ENCODE measurements at places on chromosomes 3 and 15.

- no peak for DNase-seq
These were observed 487.1 kb downstream of the PLOD2 start for GRCh38 chr3:145673838-145674237.

- no peak for DNase-seq
These were observed 951 bp downstream of the FOXL2 start for GRCh38 chr3:138945709-138946662.

GRCh38 chr3:14175383-14176037 lies 2.9 kb downstream of the XPC start:
- no peak for DNase-seq

- no peak for DNase-seq
These were observed 74.8 kb upstream of the P2RY1 start for GRCh38 chr3:152760024-152760563.

GRCh38 chr3:123656274-123656673 lies 71.4 kb upstream of the HACD2 start:
- no peak for DNase-seq

GRCh38 chr15:96851613-96852012 lies 521.1 kb downstream of the NR2F2 start:
- DNase-seq, result no peak

GRCh38 chr3:8769088-8769822 lies at the start of gene OXTR:
Gene OXTR, minus strand, starts transcription at chr3:8769613. Its CDS starts 1,426 bp downstream, at chr3:8768187.
- peak; percentile 55 for DNase-seq

- DNase-seq, result no peak
These were observed 57.4 kb upstream of the GADL1 start for GRCh38 chr3:30951826-30952225.

DNA sequence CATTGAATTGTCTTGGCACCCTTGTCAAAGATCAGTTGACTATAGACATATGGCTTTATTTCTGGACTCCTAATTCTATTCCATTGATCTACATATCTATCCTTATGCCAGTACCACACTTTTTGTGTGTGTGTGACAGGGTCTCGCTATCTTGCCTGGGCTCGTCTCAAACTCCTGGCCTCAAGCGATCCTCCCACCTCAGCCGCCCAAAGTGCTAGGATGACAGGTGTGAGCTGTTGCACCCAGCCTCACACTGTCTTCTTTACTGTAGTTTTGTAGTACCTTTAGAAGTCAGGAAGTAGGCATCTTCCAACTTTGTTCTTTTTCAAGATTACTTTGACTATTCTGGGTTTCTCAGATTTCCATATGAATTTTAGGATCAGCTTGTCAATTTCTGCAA lies 24.3 kb downstream of the CDAN1 start:
- no peak for DNase-seq

GRCh38 chr3:38645601-38646000 lies 3.9 kb downstream of the SCN5A start:
- DNase-seq, result no peak

- DNase-seq, result no peak
These were observed 5.3 kb downstream of the EIF2B5 start for GRCh38 chr3:184140436-184140835.

DNA sequence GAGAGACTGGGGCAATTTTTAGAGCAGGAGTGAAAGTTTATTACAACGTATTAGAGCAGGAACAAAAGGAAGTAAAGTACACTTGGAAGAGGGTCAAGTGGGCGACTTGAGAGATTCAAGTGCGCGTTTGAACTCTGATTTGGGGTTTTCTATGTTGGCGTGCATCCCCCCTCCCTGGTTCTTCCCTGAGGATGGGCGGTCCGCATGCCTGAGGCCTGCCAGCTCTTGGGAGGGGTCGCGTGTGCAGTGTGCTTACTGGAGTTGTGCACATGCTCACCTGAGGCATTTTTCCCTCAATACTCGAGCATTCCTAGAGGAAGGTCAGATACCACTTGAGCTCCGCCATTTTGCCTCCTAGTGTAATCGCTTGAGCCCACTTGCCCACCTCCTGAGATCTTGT lies 10.4 kb upstream of the CHAC1 start:
- no peak for DNase-seq

DNA sequence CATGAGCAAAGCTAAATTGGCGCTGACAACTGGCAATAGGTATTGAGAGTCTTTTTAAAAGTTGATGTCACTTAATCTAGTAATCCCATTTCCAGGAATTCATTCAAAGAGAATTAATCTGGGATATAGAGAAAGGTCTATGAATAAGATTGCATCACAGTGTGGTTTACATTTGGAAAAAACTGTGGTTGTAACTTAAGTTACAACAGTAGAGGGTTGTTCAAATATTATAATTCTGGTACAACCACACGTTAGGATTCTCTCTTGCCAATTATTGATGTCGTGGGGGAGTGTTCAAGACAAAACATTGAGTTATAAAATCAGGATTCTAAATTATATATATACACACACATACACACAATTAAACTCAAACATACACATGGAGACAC lies 79.8 kb downstream of the LIPC start:
- DNase-seq, result no peak

- DNase-seq, result no peak
These were observed 9.7 kb downstream of the TPM1 start for GRCh38 chr15:63052077-63052841.

DNA sequence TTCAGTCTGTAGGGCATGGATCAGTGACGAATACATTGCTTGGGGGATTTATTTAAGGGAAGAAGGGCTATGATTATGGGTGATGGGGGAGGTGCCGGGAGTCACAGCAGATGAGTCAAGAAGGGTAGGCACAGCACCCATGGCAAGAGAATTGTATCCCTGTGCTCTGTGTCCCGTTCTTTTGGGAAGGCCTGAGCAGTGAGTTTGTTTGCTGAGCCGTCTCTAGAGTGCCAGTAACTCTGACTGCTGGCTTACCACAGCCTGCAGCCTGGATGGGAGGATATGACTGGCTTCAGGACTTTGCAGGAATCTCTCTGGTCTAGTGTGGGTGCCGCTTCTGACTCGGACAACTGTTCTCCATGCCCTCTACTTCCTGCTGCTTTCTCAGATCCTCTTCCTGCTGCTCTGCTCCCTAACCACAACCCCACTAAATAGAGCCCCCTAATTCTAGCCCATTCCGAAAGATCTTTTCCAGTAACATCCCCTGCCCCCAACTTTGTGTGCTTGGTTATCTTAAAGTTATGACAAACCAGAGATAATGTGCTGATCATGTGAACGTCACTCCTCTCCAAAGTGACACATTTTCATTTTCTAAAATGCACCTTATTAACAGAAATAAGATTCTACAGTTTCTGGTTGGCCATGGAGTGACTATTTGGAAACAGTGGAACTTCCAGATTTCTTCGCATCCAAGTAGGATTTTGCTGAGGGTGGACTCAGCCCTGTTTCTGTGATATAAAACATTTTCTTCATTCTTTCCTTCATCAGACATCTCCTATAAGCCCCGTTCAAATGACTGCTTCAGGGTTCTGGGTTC lies 239.0 kb downstream of the SLCO3A1 start:
- no peak for DNase-seq

DNA sequence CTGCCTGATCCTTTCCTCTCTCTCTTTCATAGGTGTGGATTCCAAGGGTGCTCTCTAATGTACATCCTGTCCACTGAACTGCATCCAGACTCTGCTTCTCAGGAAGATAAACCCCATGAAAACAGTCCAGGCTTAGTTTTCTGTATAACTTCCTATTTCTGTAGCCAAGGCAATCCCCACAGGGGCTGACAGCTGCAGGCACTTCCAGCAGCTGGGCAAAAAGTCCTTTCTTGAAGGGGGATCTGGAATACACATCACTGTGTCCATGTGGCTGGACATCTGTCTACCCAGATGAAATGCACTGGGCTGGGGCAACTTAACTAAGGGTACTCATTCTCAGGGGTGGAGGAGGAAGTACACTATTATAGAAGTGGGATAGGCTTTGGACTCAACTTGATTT lies 72.2 kb downstream of the NR1D2 start:
- no peak for DNase-seq

DNA sequence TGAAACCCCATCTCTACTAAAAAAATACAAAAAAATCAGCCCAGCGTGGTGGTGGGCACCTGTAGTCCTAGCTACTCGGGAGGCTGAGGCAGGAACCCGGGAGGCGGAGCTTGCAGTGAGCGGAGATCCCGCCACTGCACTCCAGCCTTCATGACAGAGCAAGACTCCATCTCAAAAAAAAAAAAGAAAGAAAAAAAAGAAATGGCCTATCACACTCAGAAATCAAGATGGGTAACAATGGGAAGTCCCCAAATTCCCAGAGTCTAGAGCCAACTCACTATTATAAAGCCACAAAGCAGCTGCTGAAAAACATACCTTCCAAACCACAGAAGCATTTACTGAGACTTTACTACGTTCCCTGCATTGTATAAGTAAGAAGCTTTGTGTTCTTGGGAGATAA lies 7.5 kb downstream of the HDGFL3 start:
- DNase-seq, result no peak

- DNase-seq, result no peak
These were observed 148.9 kb upstream of the UBE2E1 start for GRCh38 chr3:23656821-23657220.

GRCh38 chr3:150763841-150764483 lies 993 bp upstream of the SIAH2 start:
- no peak for DNase-seq

All from GM04503 (cell line).